ENCODE measurements at places on chromosomes 12 and 14.

DNA sequence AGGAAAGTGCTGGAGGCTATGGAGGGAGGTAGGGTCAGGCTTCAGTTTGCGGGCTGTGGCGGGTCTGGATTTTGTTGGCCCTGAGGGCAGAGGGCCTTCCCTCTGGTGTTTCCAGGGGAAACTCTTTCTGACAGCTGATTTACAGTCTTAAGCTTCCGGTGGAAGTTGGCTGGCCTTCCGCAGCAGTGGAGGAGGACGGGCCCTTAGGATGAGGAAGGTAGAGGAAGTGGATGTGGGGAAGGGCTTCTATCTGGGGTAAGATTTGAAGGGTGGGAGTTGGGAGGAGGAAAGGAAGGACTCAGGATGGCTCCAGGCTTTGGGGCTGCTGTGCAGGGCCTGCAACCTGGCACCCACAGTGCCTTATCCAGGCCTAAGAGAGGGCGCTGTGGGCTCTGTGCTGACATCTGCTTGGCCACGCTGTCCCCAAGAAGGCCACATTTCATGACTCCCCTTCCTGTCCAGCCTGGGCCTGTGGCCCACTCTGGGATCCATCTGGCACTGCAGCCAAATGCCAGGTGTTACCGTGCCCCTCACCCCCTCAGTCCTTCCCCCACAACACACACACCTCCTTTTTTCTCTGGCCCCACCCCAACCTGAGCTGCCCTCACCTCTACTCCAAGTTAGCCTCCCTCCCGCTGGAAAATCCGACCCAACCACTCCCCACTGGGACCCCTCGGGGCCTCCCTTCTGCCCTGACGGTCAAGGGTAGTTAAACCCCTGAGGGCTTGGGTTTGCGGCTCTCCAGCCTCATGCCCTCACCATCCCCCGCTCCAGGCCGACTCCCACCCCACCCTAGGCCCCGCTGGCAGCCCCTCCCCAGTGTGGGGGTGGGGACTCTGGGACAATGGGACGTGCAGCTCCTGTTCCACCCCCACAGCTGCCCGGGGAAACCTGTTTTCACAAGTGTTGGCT is 7.7 kb upstream of the PPP1R13B start:
- peak; percentile 41 for DNase-seq

DNA sequence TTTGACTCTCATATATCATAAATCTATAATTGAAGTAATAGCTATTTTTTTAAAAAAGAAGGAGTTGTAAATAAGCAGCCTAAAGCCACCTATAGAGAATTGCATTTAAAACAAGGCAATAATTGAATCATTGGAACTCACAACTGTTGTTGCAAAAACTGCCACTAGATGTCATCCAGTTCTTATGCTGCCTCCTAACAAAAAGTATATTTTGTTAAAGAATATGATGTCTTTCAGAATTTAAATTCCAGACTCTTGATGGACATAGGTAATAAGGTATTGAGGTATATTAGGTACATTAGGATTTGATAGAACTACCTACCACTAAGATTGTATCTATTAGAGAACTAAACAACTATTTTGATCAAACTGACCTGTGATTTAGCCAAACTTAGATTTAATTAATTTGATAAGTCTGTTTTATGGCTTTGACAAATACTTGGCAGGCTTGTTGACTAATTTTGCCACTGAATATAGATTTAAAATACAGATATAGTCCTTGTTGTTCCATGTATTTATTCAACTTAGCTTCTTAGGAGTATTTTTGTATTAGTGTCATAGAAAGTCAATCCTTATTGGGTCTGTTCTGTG is 401.4 kb downstream of the RPL10L start:
- DNase-seq = no peak

- no peak for DNase-seq
Measured at GRCh38 chr12:126668961-126669360, 1598.0 kb upstream of the TMEM132C start.

GRCh38 chr12:66453120-66453519 is 150.8 kb downstream of the HELB start:
- no peak for DNase-seq
